GM10248 (cell line): ENCODE measurements at places on chromosomes 2 and 18.

DNA sequence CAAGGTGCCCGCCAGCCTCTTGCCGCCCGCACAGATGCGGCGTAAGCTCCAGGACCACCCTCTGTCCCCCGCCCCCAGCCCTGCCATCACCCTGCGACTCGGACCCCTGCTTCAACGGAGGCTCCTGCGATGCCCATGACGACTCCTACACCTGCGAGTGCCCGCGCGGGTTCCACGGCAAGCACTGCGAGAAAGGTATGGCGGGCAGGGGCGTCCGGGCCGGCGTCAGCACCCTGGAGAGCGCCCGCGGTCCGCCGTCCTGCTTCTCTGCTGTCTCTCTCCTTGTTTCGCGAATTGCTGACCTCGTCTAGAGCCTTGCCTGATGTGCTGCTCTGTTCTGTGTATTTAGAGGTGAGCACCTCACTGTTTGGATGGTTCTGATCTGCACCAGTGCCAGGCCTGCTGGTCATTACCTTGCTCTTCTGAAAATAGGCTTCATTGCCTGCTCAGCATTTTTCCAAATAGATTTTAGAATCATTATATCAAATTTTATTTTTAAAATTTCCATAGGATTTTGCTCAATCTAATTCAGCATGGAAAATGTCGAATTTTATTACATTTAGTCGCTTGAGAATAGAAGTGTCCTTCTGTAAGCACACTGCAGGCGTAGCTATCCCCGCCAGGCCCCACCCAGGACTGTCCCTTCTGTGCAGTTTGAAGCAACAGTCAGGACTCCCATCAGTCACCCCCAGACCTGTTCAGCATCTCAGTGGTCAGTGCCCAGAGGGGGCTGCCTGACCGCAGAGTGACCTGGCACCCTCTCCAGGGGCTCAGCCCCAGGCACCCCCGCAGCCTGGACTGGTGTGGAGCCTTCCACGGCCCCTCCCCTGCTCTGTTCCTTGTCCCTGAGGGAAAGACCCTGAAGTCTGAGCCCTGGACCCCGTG is 51.6 kb downstream of the SNED1 start:
- no peak for DNase-seq

DNA sequence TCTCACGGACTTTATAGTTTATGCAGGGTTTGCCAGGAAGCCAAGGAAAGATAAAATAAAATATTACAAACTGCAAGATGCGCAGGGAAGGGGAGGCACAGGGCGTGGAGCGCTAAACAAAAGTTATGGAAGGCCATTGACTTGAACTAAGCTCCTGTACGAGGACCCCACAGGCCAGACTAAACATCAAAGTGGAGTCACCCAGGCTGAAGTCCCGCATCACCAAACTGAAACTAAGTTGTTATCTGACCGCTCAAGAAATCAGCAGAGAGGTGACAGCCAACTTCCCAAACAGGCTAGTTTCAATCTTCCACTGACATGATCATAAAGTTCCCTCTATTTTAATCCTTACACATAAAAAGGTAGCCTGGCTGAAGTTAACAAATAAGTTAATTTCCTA is 90.5 kb upstream of the YWHAQ start:
- no peak for DNase-seq

DNA sequence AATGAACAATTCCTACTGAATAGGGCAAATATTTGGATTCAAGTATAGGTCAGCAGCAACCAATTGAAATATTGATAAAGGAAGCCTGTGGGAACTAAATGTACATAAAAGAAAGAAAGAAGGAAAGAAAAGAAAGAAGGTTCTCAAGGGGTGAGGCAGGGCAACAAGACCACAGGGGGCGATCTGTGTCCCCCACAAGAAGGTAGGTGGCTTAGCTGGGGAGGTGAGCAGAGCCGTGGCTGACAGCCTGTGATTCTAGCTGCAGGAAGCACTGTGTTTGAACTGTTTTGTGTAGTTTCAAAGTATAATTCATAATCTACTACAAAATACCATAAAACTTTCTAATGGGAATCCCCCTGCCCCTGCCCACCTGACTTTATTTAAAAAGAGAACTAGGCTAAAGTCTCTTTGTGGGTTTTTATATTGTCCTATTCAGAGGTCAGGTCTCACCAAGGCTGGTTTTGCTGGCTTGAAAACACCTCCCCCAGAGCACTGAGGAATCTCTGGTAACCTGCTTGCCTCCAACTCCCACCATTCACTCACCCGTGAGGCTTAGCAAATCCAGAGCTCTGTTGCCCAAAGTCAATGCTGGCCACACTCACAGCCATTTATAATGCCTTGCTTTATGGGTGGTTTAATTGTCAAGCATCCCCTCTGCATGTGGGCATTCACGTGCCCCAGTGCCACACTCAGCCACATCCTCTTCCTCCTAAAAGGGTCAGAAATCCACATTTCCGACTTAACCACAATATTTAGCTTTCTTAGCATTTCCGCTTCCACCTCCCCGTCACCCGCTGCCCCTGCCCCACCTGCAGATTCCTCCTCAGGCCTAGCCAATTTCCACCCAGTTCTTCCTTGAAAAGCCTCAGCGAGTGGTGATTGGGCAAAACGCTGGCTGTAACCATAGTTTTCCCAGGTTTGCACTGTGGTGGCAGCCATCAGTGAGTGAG is 36.4 kb upstream of the LMAN1 start:
- no peak for DNase-seq

DNA sequence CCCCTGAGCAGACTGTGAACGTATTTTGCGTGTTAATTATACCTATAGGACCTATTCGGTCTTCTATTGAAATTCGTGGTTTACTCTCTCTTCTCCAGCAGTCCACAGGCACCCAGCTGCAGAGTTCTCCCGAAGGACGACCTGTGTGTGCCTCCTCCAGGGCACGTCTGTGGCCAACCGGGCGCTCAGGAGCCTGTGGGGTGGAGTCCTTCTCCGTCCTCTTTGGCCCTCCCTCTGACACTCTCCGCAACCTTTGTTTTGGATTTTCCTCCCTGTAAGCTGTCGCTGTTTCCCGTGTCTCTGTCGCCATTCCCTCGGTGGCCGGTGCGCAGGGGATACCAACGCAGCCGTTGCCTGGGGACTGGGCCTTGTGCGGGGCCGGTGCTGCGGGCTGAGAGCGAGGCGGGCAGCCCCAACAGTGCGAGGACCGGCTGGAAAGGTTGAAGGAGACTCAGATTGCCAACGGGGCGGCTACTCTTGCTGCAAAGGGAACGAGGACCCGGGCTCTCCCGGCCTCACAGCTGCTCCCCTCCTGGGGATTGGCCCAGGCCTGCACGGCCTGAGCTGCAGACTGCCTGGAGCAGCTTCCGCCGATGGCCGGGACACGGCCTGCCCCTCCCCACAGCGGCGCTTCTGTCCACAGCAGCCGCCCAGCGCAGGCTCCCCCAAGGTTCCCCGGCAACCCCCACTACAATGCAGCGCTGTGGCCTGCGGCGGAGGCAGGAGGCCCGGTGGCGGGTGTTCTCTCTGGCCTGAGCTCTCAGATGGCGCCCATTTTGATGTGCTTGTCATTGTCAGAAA is 221.0 kb downstream of the MTX2 start:
- no peak for DNase-seq

GRCh38 chr18:13470516-13471197 is 252.1 kb downstream of the LDLRAD4 start:
- DNase-seq: no peak

DNA sequence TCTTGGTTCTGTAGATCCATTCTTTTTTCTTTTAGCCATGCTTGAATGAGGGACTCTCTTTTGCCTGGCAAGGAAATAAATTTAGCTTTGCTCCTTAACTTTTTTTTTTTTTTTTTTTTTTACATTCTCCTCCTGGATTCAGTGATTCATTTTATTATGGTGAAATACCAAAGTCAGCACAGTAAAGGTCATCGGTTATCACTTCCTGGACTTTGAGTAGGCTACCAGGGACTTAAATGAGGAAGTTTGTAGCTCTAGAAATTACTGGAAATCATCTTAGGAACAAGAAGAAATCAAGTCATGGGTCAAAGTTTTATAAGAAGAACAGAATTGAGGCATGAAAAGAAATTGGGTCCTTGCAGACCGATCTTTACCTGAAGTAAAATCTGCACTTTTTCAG is 75.0 kb downstream of the SOCS6 start:
- DNase-seq: no peak

- no peak for DNase-seq
Measured at GRCh38 chr2:150476286-150476685, 11.2 kb downstream of the RND3 start.

GRCh38 chr18:75551071-75551470 is 123.6 kb upstream of the SMIM21 start:
- DNase-seq: no peak
